ENCODE measurements at places on chromosomes 1 and 21. TPM values are rescaled to one million over a fixed set of nuclear protein-coding genes. Genes with fewer than 3 reads are reported as not detected.
A peak's percentile ranks its signal among the peaks of the same experiment; 100 is the strongest.

DNA sequence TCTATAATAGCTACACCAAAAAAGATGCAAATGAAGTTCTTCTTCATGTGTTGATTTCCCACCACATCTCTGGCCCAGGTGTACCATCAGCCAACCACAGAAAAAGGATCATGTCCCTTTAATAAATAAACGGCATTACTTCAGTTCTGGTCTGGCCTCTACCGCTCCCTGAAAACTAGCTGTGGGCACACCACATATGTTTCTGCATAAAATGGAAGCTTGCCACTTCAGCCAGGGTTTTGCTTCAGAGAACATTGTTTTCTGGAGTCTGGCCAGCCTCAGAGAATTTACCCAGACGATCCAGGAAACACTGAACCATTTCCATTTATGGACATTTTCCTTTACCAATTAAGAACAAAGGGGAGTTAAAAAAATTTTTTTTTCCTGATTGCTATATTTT lies 5.8 kb upstream of the LAMC2 start:
- no peak for DNase-seq

- peak; percentile 89 for DNase-seq
Observed at GRCh38 chr1:109546311-109547109, 1.9 kb upstream of the GNAI3 start.

GRCh38 chr1:38805036-38805435 lies 54.5 kb downstream of the RRAGC start:
- DNase-seq, result no peak

DNA sequence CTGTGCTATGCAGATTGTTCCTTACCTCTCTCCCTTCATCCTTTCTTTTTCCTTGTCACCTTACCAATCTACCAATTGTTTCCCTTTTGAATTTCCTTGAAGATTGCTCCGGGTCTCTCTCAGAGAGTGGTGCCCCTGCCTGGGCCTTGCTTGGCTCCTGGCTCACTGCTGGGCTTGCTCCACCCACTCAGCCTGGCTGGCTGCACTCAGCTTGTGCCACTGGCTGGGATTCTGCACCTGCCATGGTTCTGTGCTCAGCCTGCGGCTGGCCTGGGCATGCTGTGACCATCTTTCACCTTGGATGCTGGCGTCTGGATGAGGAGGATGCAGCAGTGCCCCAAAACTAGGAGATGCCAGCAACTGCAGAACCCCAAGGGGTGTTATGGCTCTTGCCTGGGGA lies 463.9 kb upstream of the CXADR start:
- DNase-seq, result no peak

DNA sequence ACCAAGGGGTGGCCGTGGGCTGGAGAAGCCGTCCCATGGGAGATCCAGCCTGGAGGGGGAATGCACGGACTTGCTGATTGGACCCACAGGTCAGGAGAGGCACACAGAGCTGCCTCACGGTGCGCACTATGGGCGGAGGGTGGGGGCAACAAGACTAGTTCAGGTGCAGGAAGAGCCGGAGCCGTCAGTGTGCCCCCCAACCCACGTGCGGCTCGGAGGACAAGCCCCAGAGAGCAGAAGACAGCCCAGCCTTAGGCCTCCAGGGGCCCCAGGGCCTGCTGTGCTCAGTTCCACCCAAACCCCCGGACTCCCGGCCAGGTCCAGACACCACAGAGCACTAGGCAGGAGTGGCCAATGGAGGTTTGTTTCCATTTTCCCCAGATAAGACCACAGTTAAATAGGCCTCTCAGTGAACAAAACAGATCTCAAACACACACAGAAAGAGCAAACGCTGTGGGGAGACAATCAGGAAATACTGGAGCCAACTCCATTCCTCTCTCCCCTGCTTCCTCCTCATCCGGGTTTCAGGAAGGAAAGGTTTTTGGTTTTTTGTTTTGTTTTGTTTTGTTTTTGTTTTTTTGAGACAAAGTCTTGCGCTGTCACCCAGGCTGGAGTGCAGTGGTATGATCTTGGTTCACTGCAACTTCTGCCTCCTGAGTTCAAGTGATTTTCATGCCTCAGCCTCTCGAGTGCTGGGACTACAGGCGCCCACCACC lies 84.2 kb downstream of the ADSS2 start:
- DNase-seq, result peak; percentile 85

GRCh38 chr1:9289090-9289534 lies 3.6 kb upstream of the SPSB1 start:
- no peak for DNase-seq

GRCh38 chr1:198416296-198416695 lies 124.2 kb downstream of the ATP6V1G3 start:
- DNase-seq, result no peak

GRCh38 chr1:167532964-167533824 lies 14.9 kb upstream of the CD247 start:
- no peak for DNase-seq

- no peak for DNase-seq
Observed at GRCh38 chr1:8540261-8540941, 222.5 kb downstream of the SLC45A1 start.

DNA sequence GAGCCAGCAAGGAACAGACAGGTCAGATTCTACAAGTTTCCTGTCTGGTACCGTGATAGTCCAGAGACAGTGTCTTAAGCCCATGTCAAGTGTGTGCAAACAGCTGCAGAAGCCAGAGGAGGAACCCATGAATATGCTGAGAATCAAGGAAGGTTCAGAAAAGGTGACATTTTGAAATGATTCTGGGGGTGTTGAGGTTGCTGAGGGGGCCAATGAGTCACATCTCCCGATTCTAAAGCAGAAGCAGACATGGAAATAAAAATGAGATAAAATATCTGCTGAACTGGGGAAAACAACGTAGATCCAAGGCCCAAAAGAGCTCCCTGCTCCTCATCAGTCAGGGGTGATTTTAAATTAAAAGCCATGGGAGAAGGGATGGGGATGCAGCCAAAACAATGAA lies 15.8 kb upstream of the SYT6 start:
- DNase-seq, result no peak

GRCh38 chr1:159978107-159978398 lies 24.0 kb upstream of the SLAMF9 start:
- DNase-seq, result no peak

Gene KRTAP13-2
- not detected for total RNA-seq

Gene RGS13
- total RNA-seq, result 1.0 TPM

Gene NBPF4
- total RNA-seq, result not detected

All from mesenteric fat pad (tissue), 1 donor.